Sciatic nerve (tissue), 2 donors: ENCODE measurements at places on chromosomes 4 and X.

DNA sequence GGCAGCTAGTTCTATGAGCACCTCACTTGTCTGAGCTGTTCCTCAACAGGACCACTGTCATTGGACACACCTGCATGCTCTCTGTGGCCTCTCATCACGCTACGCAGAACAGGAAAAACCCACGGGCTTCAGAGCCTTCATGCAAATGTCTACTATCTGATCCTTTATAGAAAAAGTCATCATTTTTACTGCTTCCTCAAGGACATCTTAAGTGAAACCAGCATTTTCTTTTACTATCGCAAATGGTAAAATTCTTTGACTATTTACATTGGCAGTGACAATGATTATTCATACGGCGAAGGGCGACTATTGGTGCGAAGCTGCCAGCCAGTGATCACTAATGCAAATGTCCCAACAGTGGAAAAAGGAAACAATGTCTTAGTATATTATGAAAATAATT is 147.0 kb downstream of the AFAP1 start:
- no peak for DNase-seq

GRCh38 chrX:117508021-117508420 is 608.6 kb downstream of the KLHL13 start:
- no peak for DNase-seq

- no peak for DNase-seq
Observed at GRCh38 chrX:11666952-11667685, 1.4 kb upstream of the ARHGAP6 start.

- DNase-seq: no peak
Observed at GRCh38 chrX:86103061-86103460, 45.2 kb upstream of the DACH2 start.

GRCh38 chr4:84177831-84178542 is 321.1 kb downstream of the NKX6-1 start:
- no peak for DNase-seq

- no peak for DNase-seq
Observed at GRCh38 chr4:60189286-60189685, 1010.8 kb upstream of the ADGRL3 start.

- no peak for DNase-seq
Observed at GRCh38 chr4:40721730-40722171, 28.0 kb upstream of the NSUN7 start.

GRCh38 chr4:83247415-83248357 is 36.9 kb downstream of the COQ2 start:
- no peak for DNase-seq

DNA sequence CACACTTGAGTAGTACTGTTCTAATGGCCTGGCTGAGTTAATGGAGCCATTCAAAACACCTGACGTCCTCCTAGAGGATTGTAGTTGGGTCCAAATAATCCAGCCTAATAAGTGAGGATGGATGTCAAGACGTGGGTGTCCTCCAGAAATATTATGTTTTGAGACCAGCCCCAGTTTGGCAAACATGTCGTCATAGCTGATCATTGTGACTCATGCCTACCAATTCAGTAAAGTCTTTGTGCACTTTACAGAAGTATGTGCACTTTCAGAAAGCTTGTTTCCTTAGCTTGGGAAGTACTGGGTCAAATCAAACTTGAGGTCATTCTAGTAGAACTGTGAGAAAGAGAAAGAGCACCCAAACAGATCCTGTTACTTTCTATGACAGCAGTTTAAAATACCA is 37.6 kb upstream of the GLRA2 start:
- no peak for DNase-seq

- DNase-seq: no peak
Observed at GRCh38 chr4:88090898-88091297, 67.5 kb downstream of the ABCG2 start.

GRCh38 chr4:183632689-183633088 is 26.3 kb downstream of the RWDD4 start:
- DNase-seq: no peak

- DNase-seq: no peak
Observed at GRCh38 chr4:127852661-127853060, 28.0 kb upstream of the PLK4 start.

GRCh38 chr4:38163216-38164006 is 203.2 kb downstream of the PTTG2 start:
- no peak for DNase-seq

- no peak for DNase-seq
Observed at GRCh38 chr4:78612398-78613178, 61.0 kb downstream of the ANXA3 start.

DNA sequence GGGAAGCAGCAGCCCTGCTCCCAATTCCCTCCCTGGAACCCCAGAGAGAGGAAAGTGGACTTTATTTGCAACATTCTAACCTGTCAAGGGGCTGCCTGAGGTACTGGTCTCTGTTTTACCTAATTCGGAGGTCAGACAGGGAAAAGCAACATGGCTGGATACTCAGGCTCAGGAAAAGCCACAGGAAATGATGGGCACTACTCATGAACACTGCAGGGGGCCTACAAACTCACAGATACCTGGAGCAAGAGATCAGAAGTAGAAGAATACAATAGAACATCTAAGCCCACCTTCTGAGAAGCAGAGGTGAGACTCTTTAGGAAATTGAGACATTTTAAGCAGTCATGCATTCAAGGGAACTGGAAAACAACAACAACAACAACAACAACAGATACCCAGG is 15.4 kb upstream of the CSTF2 start:
- no peak for DNase-seq

DNA sequence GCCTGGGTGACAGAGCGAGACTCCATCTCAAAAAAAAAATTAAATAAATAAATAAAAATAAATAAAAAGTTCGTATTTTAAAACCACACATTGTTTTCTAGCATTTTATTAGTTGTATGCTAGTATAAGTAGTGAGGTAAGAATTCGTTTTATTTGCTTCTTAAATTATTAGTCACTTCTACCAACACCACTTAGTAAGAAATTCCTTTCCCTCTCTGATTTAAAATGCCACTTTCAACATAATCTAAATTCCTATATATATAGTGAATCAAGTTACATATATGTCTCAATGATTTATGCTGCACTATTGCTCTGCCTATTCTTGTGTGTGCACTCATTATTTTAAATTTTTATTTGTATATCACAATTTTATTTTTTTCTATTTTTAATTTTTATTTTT is 72.1 kb downstream of the MAGEC1 start:
- no peak for DNase-seq

DNA sequence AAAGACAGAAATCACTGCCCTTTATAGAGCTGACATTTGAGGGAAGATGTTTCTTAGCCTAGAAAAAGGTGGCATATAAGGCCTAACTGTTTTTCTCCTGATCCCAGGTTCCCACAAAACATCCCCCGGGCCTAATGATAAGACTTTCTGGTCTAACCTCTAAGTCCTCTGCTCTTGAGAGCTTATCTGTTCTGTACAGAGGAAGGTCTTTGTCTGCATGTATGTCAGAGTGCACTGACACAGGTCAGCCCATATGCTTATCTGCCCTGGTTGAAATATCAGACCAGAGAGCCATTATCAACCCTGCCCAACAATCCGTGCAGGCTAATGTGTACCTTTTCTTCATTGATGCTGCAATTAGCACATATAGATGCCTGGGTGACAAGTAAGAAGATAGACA is 76.2 kb downstream of the ARHGEF9 start:
- no peak for DNase-seq

DNA sequence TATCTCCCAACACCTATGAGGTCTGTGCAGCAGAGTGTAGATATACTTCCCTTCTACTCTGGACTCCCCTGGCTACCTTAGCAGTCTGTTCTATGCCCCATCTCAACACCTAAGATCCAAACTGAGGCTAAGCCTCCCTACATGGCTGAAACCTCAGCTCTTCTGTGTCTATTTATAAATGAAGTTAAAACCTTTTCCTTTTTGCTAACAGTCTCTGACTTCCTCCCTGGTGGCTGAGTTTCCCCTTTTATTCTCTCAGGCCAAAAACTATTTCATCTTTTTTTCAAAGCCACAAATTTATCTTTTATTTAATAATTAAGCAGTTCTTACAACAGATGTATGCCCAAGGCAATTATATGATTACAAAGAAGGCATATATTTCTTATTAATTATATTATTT is 111.8 kb upstream of the STIM2 start:
- DNase-seq: no peak

- no peak for DNase-seq
Observed at GRCh38 chr4:22072726-22073125, 124.2 kb upstream of the KCNIP4 start.

GRCh38 chr4:165079476-165079875 is 25.8 kb downstream of the TRIM75 start:
- no peak for DNase-seq

DNA sequence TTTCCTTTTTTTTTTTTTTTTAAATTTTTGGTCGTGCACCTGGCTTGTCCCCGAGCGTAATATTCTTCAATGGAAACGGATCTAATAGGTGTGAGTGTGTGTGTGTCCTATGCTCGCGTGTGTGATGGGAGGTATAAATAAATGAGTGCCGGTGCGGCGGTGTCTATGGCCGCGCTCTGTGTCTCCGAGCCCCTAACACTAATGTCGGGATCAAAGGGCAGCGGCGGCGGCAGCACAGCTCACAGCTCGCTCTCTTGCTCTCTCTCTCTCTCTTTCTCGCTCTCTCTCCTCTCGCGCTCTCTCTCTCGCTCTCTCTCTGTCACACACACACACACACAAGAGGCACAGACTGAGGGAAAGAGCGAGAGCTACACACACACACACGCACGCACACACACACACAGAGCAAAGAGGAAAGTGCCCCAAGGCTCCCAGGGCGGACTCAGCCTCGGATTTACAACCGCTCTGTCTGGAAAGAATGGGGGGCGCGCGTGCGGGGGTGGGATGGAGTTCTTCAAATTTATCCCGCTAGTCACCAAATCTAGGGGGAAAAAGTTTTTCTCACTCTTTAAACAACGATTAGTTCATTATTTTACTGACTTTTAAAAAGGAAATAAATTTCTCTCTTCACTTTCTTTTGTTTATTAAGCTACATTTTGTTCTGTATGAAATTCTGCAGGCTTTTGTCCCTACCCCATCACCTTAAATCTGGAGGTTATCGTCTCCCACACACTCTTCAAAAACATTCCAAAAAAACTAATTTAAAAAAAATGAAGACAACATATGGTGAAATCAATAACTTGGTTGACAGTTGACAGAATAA is at the start of gene ZNF827:
Gene ZNF827, minus strand, starts transcription at position 206 of the 823 bp plus-strand sequence. CDS start 416 bp downstream, outside the sequence.
- peak; percentile 69 for DNase-seq

GRCh38 chrX:83469551-83469950 is 38.5 kb upstream of the POU3F4 start:
- DNase-seq: no peak

GRCh38 chrX:13215729-13216128 is 104.1 kb downstream of the ATXN3L start:
- no peak for DNase-seq

DNA sequence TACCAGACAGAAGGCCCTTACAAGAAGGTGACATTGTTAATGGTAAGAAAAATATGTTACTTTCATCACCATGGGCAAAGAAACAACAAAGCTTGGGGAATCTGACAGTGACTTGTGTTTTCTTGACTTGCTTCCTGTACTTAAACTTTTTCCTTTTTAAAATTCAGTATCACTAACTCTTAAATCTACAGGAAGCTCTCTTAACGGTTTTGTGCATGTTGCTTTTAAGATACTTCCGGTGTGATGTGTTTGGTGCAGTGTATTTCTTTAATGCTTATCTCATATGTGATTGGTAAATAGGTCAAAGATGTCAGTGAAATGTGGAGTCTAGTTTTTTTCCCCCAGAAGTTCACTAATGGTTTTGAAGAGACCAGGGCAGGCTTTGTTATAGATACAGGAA is 45.2 kb downstream of the ADH5 start:
- DNase-seq: no peak

DNA sequence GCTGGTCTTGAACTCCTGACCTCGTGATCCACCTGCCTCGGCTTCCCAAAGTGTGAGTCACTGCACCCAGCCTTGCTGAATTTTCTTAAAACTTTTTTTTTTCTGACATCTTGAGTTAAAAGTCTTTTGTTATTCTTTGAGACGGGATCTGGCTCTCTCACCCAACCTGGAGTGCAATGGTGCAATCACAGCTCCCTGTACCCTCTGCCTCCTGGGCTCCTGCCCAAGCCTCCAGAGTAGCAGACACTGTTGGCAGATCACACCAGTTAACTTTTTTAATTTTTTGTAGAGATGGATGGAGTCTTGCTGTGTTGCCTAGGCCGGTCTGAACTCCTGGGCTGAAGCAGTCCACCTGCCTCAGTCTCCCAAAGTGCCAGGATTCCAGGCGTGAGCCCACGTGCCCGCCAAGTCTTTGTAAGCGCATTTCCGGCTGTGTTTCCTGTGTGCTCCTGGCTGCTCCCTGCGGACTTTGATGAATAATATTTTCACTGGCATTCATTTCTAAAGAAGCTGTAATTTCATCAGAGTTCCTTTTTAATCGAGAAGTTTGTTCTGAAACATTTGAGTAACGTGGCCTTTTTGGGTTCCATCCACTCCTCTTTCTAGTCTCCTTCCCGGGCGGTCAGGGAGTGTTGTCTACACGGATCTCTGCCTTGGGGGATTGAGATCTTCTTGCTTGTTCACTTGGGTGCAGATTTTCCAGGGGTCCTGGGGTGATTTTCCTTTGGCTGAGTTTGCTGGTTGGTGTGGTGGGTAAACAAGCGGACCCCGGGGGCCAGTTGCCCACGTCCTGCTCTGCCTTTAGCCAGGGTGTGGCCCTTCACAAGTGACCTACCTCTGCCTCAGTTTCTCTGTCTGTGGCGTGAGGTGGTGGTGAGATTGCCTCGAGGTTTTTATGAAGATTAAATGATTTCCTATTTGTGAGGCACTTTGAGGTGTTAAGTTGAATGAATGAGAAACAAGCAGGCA is 44.4 kb downstream of the PCGF3 start:
- no peak for DNase-seq

DNA sequence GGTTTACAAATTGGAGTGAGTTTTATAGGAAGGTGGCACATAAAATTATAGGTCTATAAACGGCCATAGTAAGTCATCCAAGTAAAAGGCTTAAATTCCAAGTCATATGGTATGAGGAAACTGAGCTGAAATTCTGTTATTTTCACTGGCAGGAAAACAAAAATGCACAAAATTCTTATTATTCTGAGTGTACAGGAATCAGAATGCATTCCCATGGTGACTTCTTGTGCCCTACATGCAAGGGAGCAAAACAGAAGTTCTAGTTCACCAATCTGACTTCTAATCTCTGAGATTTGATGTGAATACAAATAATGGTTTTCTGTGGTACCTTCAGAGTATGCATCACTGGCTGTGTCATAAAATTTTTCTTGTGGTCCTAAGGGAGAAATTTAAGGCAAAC is 102.9 kb downstream of the CLCN4 start:
- no peak for DNase-seq

- DNase-seq: no peak
Observed at GRCh38 chr4:4427121-4427870, 40.4 kb downstream of the NSG1 start.

DNA sequence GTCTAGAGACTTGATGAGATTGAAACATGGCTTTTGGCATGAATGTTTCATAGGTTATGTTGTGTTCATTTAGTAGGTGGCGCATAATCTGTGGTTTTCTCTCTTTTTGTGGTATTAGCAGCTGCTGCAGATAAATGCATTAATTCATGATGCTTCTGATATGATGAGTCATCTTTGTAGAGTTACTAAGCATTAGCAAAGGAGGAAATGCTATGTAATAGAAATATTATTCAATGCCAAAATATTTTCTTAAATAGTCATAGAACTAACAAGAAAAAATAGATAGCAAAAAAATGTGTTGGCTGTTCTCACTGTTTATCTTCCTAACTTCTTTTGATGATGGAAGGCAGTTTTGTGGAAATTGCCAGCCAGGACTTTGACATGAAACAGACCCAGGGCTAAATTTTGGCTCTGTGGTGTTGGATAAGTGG is 3.6 kb downstream of the ZXDB start:
- DNase-seq: no peak
